CD4-positive, alpha-beta T cell treated with Interleukin-17A for 1 hour (primary cell): ENCODE measurements at places on chromosomes 3 and 15.

DNA sequence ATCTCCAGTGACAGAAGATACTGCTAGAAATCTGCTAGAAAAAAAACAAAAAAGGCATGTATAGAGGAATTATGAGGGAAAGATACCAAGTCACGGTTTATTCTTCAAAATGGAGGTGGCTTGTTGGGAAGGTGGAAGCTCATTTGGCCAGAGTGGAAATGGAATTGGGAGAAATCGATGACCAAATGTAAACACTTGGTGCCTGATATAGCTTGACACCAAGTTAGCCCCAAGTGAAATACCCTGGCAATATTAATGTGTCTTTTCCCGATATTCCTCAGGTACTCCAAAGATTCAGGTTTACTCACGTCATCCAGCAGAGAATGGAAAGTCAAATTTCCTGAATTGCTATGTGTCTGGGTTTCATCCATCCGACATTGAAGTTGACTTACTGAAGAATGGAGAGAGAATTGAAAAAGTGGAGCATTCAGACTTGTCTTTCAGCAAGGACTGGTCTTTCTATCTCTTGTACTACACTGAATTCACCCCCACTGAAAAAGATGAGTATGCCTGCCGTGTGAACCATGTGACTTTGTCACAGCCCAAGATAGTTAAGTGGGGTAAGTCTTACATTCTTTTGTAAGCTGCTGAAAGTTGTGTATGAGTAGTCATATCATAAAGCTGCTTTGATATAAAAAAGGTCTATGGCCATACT lies 4.0 kb downstream of the B2M start:
- peak; percentile 57 for DNase-seq

- no peak for DNase-seq
Observed at GRCh38 chr3:24678421-24678865, 183.8 kb upstream of the THRB start.

DNA sequence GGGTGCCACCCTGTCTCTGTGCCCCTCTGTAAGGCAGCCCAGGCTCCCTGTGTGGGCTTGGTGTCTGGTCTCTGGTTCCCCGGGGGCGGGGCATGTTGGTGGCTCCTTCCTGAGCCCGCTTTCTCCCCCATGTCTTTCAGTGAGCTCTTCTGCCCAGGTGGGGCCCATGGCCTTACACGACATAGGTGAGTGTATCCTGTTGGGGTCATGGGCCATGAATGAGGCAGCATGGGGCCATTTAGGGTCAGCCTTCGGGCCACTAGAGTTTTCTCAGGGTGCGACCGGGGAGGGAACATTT lies 195.1 kb downstream of the UBE3A start:
- DNase-seq = no peak

DNA sequence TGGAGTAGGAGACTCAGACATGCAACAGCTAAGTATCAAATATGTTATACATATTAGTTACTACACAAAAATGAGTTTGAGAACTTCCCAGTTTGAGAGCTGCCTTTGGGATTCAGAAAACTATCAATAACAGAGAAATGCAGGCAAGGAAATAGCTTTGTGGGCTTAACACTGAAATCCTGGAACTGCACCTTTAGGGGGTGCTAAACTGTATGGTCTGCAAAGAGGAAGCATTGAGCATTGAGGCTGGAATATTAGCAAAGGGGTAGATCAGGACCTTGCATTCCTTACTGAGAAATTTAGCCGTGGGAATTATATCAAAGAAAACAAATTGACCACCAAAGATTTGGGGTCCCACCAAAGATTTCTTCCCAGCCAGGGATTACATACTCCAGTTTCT lies 580.0 kb downstream of the ZNF385D start:
- DNase-seq = no peak

GRCh38 chr3:9469986-9470385 lies 72.6 kb downstream of the SETD5 start:
- no peak for DNase-seq

- DNase-seq = no peak
Observed at GRCh38 chr15:90082140-90082715, 20.0 kb downstream of the IDH2 start.

GRCh38 chr15:68429691-68430470 lies 2.1 kb downstream of the ITGA11 start:
- no peak for DNase-seq
